ENCODE measurements at places on chromosomes 1 and 21.

DNA sequence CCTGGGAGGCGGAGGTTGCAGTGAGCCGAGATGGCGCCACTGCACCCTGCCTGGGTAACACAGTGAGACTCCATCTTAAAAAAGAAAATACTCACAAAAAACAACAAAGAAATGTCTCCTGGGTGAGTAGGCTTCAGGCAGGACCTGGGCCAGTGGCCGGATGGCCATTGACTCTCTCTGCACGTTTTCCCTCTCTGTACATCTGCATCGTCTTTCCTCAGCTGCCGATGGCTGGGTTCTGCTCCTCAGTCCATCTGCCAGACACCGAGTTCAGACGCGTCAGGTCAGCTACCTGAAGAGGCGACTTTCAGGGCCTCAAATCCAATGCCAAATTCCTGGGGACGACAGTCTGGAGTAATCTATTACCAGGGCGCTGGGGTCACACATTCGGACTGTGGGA, 199.3 kb downstream of the CAMTA1 start:
- no peak for DNase-seq

GRCh38 chr1:47439017-47439818, 1.4 kb downstream of the FOXD2 start:
- no peak for DNase-seq

GRCh38 chr1:42046761-42047507, 106.3 kb upstream of the GUCA2B start:
- DNase-seq, result no peak

GRCh38 chr1:90879281-90879680, 142.6 kb downstream of the ZNF644 start:
- no peak for DNase-seq

- DNase-seq, result no peak
These were observed 298.0 kb downstream of the KCTD3 start for GRCh38 chr1:215865060-215865459.

DNA sequence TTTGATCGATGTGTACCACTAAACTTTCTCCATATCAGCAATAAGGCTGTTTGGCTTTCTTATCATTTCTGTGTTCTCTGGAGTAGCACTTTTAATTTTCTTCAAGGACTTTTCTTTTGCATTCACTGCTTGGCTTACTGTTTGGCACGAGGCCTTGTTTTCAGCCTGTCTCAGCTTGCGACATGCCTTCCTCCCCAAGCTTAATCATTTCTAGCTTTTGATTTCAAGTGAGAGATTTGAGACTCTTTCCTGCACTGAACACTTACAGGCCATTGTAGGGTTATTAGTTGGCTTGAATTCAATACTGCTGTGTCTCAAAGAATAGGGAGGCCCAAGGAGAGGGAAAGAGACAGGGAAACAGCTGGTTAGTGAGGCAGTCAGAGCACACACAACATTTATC, 120.6 kb upstream of the KCND3 start:
- no peak for DNase-seq

- no peak for DNase-seq
These were observed 20.7 kb downstream of the TRIM33 start for GRCh38 chr1:114490274-114490693.

DNA sequence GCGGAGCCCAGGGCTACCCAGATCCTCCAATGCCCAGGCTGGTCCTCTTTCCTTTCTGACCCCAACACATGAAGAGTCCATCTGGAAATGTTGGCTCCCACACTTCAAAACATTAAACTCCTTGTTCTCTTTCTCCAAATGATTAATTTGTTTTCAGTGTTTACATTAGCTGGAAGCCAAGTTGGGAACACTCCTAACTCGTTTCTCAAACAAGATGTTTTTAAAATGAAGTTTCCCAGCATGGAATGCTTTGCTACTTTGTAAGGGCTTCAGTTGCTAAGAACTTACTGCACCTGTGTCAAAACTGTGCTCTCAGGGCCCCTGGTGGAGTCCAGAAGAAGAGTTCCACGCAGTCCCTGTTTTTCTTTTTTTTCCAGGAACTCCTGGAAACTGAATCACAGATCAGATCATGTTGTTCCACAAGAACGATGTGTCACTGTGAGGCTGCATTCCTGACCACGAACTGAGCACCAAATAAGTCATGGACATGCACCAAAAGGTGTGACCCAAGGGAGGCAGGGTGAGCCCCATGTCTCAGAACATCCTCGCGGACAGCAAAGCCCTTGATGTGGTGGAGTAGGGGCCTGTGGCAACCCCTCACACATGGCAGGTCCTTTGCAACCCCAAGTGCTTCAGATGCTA, 257.3 kb downstream of the KCNJ6 start:
- DNase-seq, result no peak

GRCh38 chr1:234517110-234517802, 38.3 kb upstream of the TARBP1 start:
- no peak for DNase-seq

DNA sequence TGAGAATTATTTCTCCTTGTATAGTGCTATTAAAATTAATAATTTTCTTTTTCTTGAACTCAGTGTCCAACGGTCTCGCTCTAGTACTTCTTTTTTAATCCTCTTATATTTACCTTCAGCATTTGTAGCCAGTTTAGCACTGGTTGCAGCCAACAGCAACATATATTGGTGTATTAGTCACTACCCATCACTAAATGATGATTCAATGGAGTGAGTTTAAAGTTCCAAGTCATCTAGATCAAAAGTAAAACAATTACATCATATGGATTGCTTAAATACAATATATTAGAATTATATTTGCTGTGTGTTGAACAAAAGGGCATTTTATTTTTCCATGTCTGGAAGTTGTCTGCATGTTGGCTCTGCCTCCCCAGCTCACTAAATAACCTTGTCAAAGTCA, 591.8 kb downstream of the ADGRL2 start:
- no peak for DNase-seq

- no peak for DNase-seq
These were observed 55.3 kb downstream of the RRAGC start for GRCh38 chr1:38804062-38804886.

Measured in HS-27A (cell line).